GM23248 (cell line): ENCODE measurements at places on chromosomes 16 and 17. TPM values are rescaled to one million over a fixed set of nuclear protein-coding genes. Genes with fewer than 3 reads are reported as not detected.

DNA sequence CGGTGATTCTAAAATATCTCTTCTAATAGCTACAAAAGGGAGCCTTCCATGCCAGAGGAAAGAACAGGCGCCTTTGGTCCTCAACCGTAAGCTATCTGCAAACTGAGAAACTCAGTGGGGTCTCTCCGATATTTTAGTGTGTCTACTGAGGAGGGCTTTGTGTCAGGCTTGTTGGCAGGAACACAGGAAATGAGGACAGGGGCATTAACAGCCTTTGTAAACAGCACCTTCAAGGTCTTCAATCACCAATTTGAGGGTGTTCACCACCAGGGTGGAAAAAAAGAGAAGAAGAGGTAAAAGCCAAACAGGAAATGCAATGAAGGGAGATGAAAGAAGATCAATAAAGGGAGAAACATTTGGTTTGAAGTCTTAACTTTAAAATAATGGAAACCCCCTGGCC lies 580.1 kb upstream of the SALL1 start:
- H3K27ac ChIP-seq = no peak overlapping the region
- no peaks in the 10 kb centered on the region for H3K27me3 ChIP-seq
- no peaks in the 10 kb centered on the region for H3K4me1 ChIP-seq
- no peak overlapping the region for H3K4me3 ChIP-seq

GRCh38 chr17:67183531-67183930 lies 61.5 kb downstream of the HELZ start:
- peaks cover 17% of the 10 kb centered on the region for H3K36me3 ChIP-seq
- peak; percentile 3 for DNase-seq
- H3K27ac ChIP-seq = no peak overlapping the region
- H3K27me3 ChIP-seq = no peaks in the 10 kb centered on the region
- no peaks in the 10 kb centered on the region for H3K4me1 ChIP-seq

GRCh38 chr17:39737760-39738567 lies at the start of gene GRB7:
Gene GRB7, plus strand, starts transcription at chr17:39737938. Its CDS starts 4,364 bp downstream, at chr17:39742302.
- no peak within 1 kb of the TSS for H3K4me3 ChIP-seq
- peaks cover 4% of the 10 kb centered on the region; the same call in 1 of the 2 replicates for H3K27me3 ChIP-seq
- no peak within 1 kb of the TSS for H3K27ac ChIP-seq
- no peaks in the 10 kb centered on the region for H3K36me3 ChIP-seq
- DNase-seq = no peak
- H3K4me1 ChIP-seq = peaks cover 20% of the 10 kb centered on the region

Gene CA4
- not detected in 2 replicates for total RNA-seq

Gene PIMREG
- total RNA-seq = 20.7 and 28.7 TPM in 2 replicates
